ENCODE measurements at places on chromosomes 4 and X.

DNA sequence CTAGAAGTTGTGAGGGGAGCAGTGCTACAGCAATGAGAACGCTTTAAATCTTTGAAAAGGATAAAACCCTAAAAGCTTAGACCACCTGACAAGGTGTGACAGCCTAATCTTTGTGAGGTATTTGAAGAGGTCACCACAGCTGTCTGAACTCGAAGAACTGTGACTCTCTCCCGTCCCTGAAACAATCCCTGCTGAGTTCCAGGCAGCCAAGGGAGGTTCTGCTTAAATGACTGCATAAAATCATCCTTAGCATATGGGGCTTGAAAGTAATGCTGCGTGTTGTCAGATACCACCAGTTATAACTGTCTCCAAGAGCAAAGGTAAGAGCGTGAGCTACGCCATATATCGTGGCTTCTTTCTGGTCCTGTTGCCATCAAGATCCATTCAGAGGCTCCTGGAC lies 696.3 kb downstream of the PCDH7 start:
- no peak for DNase-seq

DNA sequence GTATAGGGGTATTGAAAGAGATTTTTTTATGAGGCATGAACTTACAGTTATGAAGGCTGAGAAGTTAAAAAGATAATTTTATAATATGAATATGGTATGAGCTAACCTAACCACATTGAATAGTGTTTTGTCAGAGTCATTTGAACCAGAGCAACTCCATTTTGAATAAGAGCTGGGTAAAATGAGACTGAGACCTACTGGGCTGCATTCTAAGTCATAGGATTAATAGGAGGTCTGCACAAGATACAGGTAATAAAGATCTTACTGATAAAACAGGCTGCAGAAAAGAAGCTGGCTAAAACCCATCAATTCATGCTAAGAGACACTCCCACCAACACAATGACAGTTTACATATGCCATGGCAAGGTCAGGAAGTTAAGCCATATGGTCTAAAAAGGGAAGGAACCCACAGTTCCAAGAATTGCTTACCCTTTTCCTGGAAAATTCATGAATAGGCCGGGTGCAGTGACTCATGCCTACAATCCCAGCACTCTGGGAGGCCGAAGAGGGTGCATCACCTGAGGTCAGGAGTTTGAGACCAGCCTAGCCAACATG lies 209.2 kb downstream of the TECRL start:
- DNase-seq = no peak

- DNase-seq = no peak
These were observed 58.7 kb upstream of the STARD8 start for GRCh38 chrX:68588602-68589371.

- no peak for DNase-seq
These were observed 233.4 kb downstream of the PABPC4L start for GRCh38 chr4:133968174-133968573.

- DNase-seq = peak; percentile 35
These were observed 465 bp downstream of the BMPR1B start for GRCh38 chr4:94758141-94758699.

- DNase-seq = no peak
These were observed 110.5 kb upstream of the ENPP6 start for GRCh38 chr4:184328022-184328736.

GRCh38 chr4:126715067-126715466 lies 917.7 kb upstream of the INTU start:
- DNase-seq = no peak

- DNase-seq = no peak
These were observed 327.3 kb downstream of the MAPK10 start for GRCh38 chr4:86032476-86033022.

DNA sequence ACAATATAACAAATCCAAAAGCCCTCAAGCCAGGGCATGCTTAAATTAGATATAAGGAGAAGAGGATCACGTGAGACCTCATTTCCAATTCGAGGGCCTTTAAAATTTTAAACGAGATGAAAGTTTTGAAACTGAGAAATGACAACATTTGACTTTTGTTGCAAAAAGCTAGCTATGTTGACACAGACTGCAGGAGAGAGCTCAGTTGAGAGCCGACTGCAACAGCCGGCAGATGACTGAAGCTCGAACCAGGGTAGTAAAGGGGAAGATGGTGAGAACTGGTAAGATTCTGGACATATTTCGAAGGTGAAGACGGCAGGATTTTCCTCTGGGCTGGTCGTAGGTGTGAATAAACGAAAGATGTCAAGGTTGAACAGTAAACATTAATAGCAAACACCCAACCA lies 773 bp downstream of the PRMT9 start:
- DNase-seq = no peak

GRCh38 chr4:124777007-124777406 lies 64.5 kb upstream of the ANKRD50 start:
- DNase-seq = no peak

DNA sequence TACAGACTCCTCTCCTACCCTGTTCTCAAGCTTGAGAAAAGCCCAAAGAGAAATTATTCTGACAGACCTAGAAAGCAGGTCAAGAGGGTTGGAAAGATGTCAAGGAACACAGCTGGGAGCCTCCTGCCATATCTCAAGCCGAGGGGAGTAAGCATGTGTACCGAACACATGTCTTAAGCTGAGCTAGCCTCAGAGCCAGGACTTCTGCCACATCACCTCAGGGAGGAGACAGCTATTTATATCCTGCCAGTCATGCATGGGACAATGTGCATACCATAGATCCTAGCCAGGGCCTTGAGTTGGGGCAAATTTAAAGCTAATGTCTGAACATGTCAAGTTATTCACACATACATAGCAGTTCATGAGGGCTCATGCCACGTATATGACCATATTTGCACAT lies 11.8 kb downstream of the TMEM31 start:
- DNase-seq = no peak

- no peak for DNase-seq
These were observed 19.7 kb downstream of the ZGRF1 start for GRCh38 chr4:112616984-112617383.

DNA sequence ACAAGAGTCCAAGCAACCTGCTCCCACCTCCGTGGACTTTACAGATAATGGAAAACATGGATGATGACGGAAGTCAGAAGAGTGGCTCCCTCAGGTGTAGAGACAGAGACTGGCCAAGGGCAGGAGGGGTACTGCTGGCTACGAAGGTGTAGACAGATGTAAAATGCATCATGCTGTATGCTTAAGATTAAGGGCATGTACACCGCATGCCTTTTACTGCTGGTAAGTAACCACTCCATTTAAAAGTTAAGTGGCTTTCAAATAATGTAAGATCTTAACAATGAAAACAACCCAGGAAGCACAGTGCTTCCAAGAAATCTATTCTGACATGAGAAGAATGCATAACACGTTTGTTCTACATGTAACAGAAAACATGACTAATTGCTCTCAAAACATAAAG lies 76.9 kb upstream of the FAM9B start:
- DNase-seq = no peak

DNA sequence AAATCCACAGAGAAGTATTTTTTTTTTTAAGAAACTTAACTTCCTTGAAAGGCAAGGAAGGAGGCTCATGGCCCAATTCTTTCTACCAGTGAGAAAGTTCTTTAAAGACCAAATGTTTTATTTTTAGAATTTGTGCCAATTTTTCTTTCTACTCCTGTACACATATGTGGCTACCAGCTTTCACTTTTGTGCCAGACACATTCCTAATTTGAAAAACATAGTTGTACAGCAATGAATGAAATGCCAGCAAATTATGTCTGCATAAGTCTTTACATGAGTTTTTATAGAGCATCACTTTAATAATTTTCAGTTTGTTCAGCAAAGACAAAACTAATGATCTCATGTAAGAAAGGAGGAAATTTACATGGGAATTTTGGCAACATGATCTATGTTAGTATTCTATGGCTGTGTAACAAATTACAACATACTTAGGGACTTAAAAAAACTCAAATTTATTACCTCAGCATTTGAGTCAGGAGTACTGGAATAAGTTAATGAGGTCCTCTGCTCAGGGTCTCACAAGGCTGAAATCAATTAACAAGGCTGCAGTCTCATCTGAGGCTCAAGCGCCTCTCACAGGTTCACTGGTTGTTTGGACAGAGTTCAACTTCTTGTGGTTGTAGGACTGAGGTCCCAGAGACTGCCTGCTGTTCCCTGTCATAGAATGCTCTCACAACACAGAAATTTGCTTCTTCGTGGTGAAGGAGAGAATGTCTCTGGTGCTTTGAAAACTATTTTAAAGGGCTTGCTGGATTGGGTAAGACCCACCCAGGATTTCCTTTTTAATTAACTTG lies 678.2 kb upstream of the FAM241A start:
- no peak for DNase-seq

GRCh38 chrX:119481323-119481801 lies 13.1 kb downstream of the SLC25A5 start:
- DNase-seq = no peak

- DNase-seq = no peak
These were observed 29.2 kb downstream of the HTT-AS start for GRCh38 chr4:3044870-3045819.

DNA sequence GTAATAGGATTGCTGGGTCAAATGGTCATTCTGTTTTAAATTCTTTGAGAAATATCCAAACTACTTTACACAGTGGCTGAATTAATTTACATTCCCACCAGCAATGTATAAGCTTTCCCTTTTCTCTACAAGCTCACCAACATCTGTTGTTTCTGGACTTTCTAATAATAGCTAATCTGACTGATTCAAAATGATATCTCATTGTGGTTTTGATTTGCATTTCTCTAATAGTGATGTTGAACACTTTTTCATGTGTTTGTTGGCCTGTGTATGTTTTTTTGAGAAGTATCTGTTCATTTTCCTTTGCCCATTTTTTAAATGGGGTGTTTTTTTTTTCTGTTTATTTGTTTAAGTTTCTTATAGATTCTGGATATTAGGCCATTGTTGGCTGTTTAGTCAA lies 659.0 kb upstream of the GNPDA2 start:
- no peak for DNase-seq

DNA sequence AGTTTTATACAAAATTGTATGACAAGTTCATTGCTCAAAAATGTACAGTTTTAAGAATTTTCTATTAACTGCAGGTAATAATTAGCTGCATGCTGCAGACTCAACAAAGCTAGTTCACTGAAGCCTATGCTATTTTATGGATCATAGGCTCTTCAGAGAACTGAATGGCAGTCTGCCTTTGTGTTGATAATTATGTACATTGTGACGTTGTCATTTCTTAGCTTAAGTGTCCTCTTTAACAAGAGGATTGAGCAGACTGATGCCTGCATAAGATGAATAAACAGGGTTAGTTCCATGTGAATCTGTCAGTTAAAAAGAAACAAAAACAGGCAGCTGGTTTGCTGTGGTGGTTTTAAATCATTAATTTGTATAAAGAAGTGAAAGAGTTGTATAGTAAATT lies 131.0 kb downstream of the TET2 start:
- no peak for DNase-seq

DNA sequence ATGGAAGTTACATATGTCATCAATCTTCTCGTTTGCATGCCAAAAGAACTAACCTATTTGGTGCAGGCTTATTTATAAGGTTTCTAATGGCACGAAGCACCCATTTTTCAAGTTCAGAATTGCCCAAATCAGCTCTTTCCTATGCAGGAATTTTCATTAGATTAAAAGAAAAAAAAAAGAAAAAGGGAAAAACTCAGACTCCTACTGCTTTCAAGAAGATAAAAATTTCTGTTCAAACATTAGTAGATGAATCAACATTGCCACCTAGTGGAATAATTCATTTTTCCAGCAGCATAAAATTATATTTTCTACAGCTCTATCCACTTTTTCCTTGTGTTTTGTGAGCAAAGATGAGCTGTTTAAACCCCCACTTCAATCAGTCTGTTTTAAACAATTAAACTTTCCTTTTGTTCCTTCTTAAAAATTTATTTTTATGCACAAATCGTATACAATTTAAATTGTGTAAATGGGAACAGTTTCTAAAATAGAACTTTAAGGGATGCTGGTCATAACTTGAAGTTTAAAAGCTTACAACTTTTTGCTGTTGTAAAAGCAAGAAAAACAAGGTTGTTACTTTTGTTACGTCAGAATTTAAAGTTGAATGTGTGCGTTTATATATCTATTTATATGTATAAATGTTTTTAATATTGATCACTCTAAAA lies 309.9 kb downstream of the ARAP2 start:
- DNase-seq = no peak

DNA sequence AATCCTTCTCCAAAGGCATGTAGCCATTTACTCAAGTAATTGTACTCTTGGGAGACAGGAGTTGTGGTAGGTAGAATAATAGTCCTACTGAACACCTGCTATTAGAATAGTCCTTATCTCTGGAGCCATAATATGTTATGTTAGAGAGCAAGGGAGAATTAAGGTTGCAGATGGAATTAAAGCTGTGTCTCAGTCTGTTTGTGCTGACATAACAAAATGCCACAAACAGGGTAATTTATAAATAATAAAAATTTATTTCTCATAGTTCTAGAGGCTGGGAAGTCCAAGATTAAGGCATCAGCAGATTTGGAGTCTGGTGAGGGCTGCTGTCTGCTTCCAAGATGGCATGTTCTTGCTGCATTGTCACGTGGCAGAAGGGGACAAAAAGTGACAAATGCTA lies 24.2 kb upstream of the FRAS1 start:
- no peak for DNase-seq

- DNase-seq = no peak
These were observed 225.8 kb upstream of the GALNT7 start for GRCh38 chr4:172942840-172943239.

DNA sequence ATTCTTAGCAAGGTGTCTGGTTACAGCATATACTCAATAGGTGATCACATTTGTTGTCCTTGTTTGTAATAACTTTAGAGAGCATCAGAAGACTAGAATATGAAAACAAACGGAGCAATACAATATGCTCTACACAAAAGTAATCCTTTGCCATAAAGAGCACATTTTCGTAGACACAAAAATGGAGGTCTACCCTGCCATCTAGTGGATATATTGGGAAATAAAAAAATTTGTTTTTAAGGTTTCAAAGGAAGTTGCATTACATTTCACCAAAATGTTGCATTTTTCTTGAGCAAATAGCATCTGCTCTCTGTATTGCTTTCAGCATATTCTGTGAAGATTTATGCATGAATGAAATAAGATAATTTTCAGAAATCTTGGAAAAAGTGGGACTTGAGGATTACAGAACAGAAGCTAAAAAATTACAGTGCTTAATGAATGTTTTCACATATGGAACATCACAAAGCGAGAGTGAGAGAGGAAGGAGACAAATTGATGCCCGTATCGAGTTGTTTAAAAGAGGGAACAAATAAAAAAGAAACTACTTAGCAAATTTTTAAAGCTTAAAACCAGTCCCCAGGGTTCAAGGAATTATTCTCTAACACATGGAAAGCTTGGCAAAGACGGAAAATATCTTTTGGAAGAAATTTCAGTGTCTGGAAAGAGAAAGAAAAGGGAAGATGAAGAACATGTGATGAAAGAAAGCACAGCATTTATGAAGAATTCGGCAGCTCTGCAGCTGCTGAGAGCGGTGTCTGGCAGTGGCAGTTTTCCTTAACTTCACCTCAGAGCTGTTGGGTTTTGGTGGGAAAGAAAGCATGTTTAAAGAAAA lies 390.1 kb downstream of the ANKRD50 start:
- no peak for DNase-seq
